Right forelimb (tissue), 1 donor: ENCODE measurements at places on chromosomes 13 and 19.
A peak's percentile ranks its signal among the peaks of the same experiment; 100 is the strongest.

DNA sequence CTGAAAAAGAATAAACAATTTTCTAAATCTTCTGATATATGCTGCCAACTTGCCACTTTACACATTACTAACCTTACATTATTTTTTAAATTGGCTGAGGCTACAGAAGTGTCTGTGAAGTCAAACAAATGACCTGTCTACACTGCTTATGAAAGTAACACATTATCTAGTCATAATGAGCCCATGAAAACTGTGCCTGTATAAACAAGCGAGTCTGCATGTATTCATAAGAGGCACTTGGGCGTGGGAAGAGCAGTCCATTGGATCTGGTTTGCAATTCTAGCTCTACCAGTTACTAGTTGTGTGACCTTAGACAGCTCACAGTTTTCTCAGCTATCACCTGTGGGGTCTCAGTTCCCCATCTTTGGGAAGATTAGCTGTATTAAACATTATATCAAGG is 3.1 kb downstream of the VPS36 start:
- DNase-seq: no peak

GRCh38 chr19:11651062-11651461 is 53.8 kb downstream of the ZNF627 start:
- no peak for DNase-seq

GRCh38 chr13:109776575-109776974 is 9.8 kb downstream of the IRS2 start:
- DNase-seq: no peak

DNA sequence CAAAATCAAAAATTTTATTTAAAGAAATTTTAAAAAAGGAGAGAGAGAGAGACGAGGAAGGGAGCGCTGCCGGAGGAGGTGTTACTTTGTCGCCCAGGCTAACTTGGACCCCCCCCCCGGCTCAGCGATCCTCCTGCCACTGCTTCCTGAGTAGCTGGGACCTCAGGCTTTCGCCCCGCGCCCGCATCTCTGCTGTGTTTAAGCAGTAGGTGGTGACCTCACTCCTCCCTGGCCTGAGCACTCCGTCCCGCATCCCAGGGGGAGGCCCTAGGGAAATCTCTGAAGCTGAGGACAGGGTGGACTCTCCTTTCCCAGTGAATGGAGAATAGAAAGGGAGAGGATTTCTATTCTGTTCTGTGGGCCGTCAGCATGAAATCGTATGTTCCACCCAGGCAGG is 485 bp upstream of the ZNF845 start:
- no peak for DNase-seq

GRCh38 chr13:31334547-31334946 is 134.8 kb downstream of the B3GLCT start:
- DNase-seq: no peak

GRCh38 chr13:28574617-28575142 is 79.8 kb upstream of the FLT1 start:
- no peak for DNase-seq

GRCh38 chr19:51137792-51138425 is 4.2 kb upstream of the SIGLEC7 start:
- DNase-seq: no peak

DNA sequence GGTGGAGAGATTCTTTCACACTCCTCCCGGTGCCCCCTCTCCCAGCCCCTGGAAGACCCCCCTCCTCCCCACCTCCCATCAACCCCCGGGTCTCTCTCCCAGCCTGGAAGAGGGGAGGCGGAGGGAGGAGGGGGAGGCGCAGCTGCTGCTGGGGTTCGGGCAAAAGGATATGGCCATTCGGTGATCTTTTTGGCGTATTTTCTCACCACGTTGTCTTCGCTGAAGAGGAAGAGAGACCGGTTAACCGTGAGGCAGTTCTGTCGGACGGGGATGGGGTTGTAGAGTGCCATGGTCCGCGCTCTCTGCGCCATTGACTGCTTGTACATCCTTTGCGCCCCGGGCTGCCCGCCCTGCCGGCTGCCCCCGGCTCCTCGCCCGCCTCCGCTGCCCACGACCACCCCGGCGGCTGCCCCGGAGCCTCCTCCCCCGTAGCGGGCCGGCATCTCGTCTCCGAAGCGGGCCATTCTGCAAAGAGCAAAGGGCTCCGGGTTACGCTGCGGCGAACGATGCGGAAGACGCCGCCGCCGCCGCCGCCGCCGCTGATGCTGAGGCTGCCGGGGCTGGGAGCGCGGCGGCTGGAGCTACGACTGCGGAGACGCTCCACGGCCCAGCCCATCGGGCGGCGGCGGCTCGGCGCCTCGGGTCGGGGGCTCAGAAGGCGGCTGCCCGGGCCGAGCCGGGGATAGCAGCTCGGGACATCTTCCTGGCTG is 363 bp downstream of the CACNA1A start:
- DNase-seq: peak; percentile 43

- no peak for DNase-seq
Measured at GRCh38 chr13:26325876-26326275, 71.9 kb downstream of the CDK8 start.

- DNase-seq: no peak
Measured at GRCh38 chr13:70612881-70613280, 504.6 kb upstream of the KLHL1 start.

DNA sequence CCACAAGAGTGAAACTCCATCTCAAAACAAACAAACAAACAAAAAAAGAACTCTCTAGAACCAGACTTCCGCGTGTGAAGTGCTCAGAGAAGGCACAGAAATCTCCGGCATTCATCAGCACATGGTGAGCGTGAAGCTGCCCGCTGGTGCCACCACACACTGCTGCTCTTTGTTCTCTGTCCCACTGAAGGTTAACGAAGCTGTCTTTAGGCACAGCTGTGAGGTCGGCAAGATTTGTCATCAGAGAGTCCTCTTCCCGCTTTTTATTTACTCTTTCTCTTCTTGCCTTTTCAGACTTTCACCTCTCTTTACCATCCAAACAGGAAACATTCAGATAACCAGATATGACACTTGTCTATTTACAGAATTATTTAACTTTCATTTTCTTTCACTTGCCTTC is 115.2 kb upstream of the ARGLU1 start:
- no peak for DNase-seq

DNA sequence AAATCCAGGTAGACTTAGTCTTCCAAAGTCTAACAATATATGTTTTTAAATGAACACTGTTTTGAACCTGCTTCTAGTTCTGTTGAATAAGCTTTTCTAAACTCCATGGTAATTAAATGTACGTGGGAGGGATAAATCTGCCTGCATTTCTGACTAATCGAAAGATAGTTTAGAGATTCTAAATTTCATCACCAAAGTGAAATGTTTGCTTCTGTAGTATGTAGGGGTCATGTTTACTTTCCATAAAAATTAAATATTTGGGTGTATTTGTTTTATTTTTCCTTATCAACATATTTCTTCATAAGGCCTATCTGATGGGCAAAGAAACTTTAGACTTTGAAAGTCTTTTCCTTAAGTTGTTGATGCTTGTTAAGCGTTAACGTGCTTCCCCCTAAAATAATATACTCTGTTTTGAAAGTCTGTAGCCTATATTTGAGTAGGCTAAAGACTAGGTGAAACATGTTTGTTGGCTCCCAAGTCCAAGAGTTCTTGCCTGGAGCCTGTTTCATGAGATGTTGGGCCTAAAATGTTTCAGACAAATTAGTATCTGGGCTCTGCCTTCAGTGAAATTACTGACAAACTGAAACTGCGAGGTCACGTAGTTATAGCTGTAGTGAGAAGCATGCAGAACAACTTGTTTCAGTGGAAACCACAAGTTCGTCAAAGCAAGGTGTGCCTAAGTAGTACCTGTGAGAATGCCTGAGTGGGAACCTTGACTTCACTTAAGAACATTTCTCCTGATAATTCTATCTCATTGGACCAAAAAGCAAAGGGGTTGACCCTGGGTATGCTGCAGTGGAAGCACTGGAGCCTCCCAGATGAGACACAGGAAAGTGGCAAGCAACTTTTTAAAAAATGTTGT is 126.2 kb downstream of the LMO7 start:
- no peak for DNase-seq

GRCh38 chr13:32201809-32202208 is 113.4 kb downstream of the ZAR1L start:
- DNase-seq: no peak

GRCh38 chr13:29556742-29557141 is 38.7 kb downstream of the SLC7A1 start:
- no peak for DNase-seq

DNA sequence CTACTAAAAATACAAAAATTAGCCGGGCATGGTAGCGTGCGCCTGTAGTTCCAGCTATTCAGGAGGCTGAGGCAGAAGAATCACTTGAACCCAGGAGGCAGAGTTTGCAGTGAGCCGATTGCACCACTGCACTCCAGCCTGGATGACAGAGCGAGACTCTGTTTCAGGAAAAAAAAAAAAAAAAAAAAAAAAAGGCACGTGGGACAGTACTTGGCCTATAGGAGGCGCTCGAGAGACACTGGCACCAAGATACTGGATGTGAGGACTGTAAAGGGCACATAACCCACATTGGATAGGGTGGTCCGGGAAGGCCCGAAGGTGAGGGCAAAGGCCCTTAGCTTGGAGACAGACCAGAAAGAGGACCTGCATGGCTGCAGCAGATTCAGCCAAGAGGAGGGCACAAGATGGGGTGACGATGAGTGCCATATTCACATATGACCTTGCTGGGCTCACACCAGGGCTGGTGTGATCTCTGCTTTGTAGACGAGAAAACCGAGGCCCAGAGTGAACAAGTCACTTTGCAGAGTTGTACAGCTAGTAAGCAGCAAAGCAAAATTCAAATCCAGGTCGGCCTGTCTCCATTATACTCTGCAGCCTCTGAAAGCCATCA is 89.4 kb downstream of the DPF1 start:
- no peak for DNase-seq

DNA sequence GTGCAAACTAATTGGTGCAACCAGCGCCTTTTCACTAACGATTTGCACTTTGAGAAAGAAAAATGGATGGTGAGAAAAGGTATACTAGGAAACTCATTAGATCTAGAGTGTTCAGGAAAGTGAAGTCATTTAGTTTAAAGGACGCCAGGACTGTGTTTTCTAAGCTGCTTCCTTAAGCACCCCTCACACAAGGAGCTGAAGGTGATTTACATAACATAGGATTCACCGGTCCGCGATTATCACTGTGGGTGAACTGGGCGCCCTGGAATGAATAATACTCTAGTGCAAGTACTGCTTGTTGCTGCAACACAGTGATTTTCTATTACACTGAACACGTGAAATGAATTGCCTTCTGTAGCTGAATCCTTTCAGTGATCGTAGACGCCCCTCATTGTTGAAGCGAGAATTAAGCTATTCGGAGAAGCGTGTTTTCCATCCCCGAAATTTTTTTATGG is 2.6 kb upstream of the MAB21L1 start:
- peak; percentile 67 for DNase-seq

GRCh38 chr13:98032168-98032567 is 78.7 kb downstream of the IPO5 start:
- no peak for DNase-seq

- no peak for DNase-seq
Measured at GRCh38 chr13:75256922-75257321, 225.0 kb downstream of the TBC1D4 start.

GRCh38 chr19:11780431-11781020 is 13.7 kb downstream of the ZNF441 start:
- no peak for DNase-seq

GRCh38 chr13:40779049-40779448 is 8.1 kb upstream of the MRPS31 start:
- DNase-seq: no peak

DNA sequence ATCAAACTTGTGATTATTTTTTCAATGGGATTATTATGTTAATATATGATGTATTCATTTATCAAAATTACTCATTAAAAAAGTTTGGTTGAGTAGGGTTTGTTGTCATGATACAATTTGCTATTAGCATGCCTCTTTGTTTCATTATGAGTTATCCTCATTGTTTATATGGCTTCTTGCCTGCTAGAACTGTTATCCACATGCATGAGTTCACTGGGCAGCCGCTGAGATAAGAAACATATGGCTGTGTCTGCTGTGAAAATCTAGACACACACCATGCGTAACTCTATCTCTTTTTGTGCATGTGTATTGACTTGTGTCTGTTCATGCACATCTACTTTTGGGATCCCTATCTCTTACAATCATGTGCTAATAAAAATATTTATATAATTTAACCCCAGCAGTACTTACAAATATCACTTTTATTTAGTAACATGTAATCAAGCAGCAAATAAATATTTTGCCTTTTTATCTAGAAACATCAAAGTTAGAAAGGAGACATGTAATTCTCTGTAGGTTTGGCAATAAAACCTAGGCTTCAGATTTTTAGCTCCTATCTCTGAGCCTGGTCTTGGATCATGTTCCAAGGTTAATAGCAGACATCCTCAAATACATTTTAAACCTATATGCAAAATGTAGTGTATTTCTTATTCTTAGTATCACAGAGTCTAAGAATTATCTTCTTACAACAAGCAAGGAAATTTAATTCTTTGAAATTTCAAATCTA is 11.2 kb upstream of the KLF12 start:
- no peak for DNase-seq

DNA sequence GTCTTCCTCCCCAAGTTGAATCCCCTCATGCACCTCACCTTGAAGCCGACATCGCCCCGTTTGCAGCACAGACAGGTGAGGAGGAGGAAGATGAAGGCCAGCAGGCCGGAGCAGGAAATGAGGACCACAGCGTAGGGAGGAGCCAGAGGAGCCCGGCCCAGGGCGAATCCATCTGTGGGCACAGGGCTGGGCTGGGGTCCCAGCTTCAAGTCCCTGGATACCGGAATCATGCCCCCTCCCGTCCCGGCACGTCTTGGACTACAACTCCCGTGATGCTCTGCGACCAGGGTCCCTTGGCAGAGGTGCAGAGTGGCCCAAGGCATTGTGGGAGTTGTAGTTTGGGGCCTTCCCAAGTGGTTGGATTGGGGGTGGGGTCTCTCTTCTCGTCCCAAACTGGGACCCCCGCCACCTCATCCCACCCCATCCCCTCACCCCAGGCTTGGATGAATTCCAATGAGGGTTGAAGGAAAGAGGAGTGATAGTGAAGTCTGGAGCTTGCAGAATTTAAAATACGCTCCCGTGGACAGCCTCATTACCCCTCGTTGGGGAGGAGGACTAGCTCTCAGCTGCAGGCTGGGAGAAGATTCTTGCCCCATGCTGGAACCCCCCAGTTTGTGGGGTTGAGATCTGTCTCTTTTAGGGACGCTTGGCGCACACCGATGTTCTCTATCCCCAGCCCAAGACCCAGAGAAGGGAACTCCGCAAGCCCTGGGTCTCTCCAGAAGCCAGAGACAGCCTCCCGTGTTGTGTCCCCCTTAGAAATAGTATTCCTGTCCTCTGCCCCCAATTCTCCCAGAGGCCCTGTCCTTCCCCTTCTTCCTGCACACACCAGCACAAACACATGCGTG is 990 bp downstream of the LMTK3 start:
- DNase-seq: peak; percentile 81

- DNase-seq: no peak
Measured at GRCh38 chr13:23794267-23795161, 94.7 kb downstream of the MIPEP start.

- DNase-seq: no peak
Measured at GRCh38 chr13:107097916-107098315, 530.0 kb upstream of the ARGLU1 start.

GRCh38 chr19:49469828-49470614 is 4.0 kb upstream of the FLT3LG start:
- DNase-seq: no peak

GRCh38 chr19:35291916-35292315 is at the start of gene MAG:
TSS of gene MAG (plus strand) at chr19:35292161. CDS start at chr19:35295409, 3,248 bp downstream.
- DNase-seq: no peak

- no peak for DNase-seq
Measured at GRCh38 chr19:29789007-29789406, 22.8 kb upstream of the CCNE1 start.

GRCh38 chr19:33294058-33294798 is 8.1 kb downstream of the CEBPA start:
- DNase-seq: peak; percentile 30
